Mucosa of gallbladder (tissue), 1 donor: ENCODE measurements at places on chromosomes 7 and 10.

DNA sequence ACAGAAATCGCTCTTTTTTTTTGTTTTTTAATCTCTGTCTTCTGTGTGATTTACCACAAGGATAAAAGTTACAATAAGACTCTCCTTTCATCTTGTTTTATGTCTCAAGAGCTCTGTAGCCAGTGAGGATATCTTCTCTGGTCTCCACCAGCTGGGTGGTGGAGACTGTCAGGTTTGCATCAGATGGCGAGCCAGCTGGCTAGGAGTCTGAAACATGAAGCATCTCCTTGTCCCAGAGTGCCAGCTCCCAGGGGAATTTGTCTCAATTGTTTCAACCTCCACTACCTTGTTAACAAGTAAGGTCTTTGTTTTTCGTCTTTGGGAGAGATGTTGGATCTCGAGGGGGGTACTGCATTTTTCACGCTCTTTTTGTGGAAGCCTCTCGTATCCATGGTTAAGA, 47.3 kb downstream of the FRMPD2 start:
- DNase-seq, result no peak

DNA sequence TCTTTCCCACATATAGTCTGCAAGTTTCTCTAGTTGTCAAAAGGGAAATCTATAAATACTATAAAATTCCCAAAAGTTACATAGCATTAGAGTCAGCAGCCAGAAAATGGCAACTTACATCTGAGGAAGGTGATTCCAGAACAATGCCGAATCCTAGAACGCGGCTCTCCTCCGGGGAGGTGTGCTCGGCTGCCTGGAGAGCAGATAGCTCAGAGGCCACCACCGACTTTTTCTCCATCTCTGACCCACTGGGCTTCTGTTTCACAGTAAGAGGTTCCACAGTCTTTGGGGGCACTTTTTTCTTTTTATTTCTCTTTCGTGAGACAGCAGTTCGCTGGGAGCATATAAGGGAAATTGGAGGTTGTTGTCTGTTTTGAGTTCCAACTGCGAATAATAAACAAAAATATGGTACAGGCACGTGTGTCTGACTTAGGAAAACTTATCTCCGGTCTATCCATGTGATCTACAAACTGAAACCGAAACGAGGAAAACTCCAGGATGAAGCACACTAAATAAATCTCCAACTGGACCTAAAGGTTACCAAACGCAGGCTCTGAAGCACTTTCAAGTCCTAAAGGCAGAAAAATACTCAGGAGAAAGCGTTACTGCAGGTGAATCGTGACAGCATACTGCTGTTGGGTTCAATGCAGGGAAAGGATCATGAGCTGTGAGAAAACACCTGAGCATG, 36.2 kb downstream of the BEND7 start:
- no peak for DNase-seq

DNA sequence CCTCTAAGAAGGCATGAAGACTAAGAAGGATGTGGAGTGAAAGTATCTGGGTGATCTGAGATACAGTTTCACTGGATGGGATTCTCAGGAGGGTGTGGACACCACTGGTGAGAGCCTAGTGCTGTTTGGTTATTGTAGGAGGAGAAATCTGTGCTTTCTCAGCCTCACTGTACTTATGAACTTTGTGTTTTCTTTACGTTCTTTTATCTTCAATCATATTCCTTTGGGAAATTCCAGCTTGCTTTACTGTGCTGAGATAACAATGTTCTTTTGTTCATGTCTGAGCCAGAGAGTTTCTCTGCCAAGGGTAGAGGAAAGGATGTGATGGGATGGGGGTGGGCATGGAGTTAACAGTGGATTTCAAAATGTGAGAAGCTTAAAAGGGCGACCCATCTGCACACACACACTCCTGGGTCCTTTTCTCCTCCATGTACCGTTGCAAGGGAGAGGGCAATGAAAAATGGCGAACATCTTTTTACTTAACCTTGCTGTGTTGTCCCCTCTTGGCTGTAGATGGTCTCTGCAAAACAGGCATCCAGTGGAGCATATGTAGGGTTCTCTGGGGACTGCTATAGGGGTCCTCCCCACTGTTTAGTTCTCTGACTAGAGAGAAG, 25.0 kb upstream of the TAX1BP1 start:
- no peak for DNase-seq

- no peak for DNase-seq
These were observed at the start of gene NPFFR1 for GRCh38 chr10:70283445-70284399. Gene NPFFR1 (minus strand): TSS chr10:70284004. CDS start chr10:70283676, 328 bp downstream.

- DNase-seq, result no peak
These were observed 40.3 kb upstream of the SH2D4B start for GRCh38 chr10:80497187-80498077.
